ENCODE measurements at places on chromosomes 1 and 21. TPM values are rescaled to one million over a fixed set of nuclear protein-coding genes. Genes with fewer than 3 reads are reported as not detected.
A peak's percentile ranks its signal among the peaks of the same experiment; 100 is the strongest.

S100A14 gene
- not detected for total RNA-seq

GRCh38 chr21:36504067-36505058 lies 24.4 kb upstream of the CLDN14 start:
- peak; percentile 61 for DNase-seq

- DNase-seq = no peak
Observed at GRCh38 chr1:61079898-61080336, 2.4 kb upstream of the NFIA start.

RBM11 gene
- 1.8 TPM for total RNA-seq

APCS gene
- not detected for total RNA-seq

DNA sequence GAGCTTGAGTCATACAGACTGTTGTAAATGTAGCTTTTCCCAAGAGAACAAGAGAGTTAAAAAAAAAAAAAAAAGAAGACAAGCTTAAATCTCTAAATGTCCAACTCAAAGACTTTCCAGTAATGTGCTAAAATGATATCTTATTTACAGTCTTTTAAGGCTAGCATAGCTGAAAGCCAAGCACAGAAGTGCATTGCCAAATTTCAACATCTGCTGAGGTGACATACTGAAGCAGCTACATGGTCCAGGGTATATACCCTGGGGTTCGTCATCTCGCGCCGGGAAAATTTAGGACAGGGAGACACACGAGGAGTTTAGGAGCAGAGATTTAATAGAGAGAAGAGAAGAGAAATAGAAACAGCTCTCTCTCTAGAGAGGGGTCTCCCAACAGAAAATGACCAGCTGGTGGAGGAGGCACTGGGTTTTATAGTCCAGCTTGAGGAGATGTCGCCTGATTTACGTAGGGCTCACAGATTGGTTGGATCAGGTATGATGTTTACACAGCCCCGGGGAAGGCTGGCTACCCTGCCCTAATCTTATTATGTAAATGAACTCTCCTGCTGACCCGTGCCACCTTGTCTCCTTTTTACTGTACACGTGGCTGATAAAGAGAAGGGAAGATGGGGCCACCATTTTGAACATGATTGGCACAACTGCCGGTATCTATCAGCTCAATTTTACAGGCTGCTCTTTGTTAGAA lies 172.7 kb downstream of the TRIM33 start:
- DNase-seq = no peak

GPATCH3 gene
- total RNA-seq = 14.8 TPM

APOBEC4 gene
- total RNA-seq = not detected
